Left renal pelvis (tissue), 4 donors: ENCODE measurements at places on chromosomes 2 and 18.
A peak's percentile ranks its signal among the peaks of the same experiment; 100 is the strongest.

DNA sequence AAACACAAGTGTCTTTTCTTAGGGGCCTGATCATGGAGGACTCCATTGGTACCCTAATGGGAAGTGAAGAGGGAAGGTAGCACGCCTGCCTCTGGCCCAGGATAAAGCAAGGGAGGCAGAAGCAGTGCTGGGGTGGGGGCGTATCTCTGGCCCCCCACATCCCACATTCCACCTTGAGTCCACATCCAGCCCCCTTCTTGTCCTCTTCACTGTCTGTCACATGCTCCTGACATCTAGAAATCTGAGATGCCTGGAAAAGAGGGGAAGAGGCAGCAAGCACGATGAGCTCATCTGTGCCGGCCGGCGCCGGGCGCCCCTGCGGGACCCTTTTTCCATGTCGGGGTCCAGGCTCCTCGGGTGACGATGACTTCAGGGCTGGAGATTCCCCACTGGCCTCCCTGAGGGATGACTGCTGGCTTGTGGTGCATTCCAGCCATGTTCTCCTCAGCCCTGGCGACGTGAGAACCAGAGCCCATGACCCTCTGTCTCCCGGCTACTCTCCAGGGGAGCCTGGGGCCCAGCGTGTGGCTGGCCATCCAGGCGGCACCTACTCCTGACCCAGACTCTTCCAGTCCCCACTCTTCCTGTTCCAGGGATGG, 277.5 kb downstream of the DYSF start:
- no peak for DNase-seq

DNA sequence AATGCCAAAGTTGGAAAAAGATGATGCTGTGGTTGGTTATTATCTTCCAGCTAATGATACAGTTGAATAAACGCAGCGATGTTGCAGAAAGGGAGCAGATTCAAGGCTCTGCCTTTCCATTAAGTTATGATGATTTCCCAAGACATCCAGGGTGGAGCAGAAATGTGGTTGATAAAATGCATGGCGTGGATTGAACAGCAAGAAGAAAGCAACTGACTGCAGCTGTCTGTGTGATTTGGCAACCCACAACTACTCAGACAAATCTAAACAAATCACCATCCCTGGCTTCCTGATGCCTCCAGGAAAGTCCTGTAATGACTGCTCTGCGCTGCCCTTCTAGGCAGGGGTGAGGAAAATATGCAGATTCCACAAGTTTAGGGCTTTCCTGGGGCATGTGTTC, 166.3 kb downstream of the NRP2 start:
- no peak for DNase-seq

GRCh38 chr2:160493227-160494028, at the start of gene RBMS1:
Gene RBMS1, minus strand, starts transcription at chr2:160493807. Its CDS starts 444 bp downstream, at chr2:160493363.
- no peak for DNase-seq

DNA sequence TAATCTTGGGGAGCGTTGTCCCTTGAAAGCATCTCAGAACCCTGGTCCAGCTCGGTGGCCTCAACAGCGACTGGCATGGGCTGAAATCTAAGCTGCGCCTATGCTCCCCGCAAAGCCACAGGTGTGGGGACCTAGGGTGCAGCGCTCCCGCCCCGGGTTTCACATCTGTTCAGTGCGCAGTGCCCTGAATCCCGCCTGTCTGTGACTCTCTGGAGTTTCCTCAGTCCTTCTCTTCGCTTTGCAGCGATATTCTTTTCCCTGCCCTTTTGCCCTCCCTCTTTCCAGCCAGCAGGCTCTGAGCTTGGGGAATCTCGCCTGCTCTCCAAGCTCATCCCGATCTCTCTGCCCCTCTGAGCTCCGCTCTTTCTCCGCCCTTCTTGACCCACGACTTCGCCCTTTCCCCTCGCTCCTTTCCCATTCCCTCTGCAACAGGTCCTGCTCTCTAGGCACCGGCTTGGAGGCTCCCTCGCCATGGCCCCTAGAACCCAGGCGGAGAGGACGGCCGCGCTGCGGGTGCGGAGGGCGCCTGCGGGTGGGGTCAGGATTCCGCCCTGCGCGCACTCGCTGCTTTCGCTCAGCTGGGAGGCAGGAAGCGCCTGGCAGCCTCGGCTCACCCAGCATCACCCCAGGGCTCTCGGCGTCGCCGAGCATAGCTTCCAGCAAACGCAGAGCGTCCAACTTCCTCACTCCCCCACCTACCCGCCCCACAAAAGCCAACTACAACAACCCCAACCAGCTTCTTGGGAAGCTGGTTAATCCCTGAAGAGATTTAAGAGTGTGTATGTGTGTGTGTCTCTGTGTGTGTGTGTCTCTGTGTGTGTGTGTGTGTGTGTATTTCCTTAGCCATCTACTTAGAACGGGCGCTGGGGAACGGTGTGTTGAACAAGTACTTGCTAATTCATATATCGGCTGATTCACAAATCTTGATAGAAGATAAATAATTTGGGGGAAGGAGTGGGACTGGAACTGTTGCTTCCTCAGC, 1.1 kb downstream of the GRP start:
- no peak for DNase-seq

DNA sequence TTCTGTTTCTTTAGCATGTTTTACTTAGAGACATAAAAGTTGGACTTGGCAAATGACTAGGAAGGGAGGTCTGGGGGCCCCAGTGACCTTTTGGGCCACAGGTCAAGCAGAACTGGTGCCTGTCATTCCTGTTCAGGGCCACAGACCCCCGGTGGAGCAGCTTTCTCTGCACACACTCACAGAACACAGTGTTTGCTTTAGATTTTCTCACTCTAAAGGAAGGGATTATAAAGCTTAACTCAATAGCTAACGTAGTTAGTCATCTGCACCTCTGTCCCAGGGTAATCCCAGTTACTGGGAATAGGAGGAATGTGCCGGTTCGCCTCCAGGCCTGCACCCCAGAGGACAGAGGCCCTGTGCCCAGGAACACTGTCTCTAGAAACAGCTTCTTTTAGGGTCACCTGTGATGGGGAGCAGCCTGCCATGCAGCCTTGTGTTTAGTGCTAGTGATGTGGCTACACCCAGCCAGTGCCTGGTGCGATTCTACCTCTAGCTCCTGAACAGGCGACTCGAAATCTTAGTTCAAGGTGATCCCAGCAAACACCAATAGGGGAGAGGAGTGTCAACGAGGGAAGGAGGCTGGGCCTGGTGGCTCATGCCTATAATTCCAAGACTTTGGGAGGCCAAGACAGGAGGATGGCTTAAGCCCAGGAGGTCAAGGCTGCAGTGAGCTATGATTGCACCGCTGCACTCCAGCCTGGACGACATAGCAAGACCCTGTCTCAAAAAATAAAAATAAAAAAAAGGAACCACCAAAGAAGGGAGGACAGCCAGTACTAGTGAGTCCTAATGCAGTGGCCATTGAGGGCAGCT, 11.6 kb downstream of the SPATA3 start:
- DNase-seq = no peak

GRCh38 chr2:158034198-158034866, 67.3 kb upstream of the UPP2 start:
- DNase-seq = peak; percentile 48

- DNase-seq = no peak
Measured at GRCh38 chr18:22987547-22988189, 54.5 kb downstream of the RBBP8 start.

GRCh38 chr18:63376538-63376937, 9.5 kb upstream of the KDSR start:
- DNase-seq = no peak

DNA sequence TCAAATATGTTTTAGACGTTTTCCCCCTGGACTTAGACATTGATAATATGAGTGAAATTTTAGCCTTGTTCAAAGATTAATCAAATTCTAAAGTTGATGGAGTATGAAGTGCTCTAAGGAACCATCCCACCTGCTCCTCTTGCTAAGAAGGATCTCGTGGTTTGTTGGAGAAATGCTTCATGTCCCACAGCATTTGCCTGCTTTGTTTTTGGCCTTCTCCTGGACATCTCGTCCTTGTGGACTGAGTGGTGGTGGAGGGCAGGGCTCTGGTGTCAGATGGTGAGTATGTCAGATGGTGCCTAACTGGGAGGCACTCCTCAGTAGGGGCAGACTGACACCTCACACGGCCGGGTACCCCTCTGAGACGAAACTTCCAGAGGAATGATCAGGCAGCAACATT, 39.7 kb upstream of the KCNE4 start:
- DNase-seq = no peak

DNA sequence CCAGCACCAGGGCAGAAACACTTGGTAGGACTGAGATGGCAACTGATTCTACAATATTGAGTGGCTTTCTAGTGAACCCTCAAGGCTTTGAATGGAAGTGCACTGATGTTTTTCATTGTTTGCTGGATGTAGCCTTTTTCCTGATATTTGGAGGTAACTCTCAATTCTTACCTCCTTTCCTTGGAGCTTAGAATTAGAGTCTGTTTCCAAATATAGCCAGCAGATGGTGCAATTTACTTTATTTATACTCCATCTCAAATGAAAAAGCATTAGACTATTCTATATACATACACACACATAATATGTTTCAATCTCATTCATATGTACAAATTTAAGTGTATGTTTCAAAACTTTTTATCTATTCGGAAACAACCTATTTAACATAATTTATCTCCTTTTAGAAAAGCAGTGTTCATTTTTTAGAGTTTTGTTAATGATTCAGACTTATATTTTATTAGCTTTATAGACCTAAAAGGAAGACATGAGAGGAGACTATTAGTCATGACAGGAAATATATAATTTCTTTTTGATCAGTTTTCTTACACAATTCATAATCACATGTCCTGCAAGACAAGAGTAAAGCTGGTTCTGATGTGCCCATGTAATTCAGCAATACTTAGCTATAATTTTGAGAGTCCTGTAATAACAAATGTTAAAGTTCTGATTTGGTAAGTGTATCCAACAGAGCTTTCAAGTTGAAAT, 124.8 kb downstream of the NUP35 start:
- no peak for DNase-seq

DNA sequence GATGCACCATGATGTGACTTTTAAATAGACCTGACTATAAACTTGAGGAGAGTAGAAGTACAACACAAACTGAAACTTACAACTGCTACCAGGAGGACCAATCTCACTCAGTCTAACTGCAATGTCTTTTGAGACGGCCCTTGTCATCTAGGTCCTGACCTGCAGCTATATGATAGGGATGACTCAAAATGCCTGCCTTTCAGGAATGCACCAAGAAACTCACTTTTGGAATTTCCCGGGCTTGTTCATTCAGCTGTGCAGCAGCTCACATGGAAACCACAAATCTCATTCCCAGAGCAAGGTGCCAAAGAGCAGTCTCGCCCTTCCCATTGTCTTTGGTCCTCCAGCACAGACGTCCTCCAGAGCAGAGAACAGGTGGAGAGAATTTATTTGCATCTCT, 113.7 kb downstream of the SPOPL start:
- DNase-seq = no peak

- DNase-seq = no peak
Measured at GRCh38 chr2:222284466-222284865, 14.3 kb downstream of the PAX3 start.

DNA sequence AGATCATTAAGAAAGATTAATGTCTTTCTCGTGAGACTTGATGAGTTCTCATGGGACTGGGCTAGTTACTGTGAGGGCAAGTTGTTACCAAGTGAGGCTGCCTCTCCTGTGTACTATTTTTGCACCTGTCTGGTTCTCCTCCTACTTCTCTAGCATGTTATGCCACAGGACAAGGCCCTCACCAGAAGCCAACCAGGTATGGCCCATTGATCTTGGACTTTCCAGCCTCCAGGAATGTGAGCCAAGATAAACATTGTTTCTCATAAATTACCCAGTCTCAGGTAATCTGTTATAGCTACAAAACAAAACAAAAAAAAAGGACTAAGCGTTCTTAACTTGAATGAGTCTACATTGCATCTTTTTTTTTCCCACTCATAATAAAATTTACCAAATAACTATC, 184.1 kb downstream of the CDH7 start:
- no peak for DNase-seq

GRCh38 chr2:18630941-18631340, 41.6 kb upstream of the NT5C1B start:
- no peak for DNase-seq

DNA sequence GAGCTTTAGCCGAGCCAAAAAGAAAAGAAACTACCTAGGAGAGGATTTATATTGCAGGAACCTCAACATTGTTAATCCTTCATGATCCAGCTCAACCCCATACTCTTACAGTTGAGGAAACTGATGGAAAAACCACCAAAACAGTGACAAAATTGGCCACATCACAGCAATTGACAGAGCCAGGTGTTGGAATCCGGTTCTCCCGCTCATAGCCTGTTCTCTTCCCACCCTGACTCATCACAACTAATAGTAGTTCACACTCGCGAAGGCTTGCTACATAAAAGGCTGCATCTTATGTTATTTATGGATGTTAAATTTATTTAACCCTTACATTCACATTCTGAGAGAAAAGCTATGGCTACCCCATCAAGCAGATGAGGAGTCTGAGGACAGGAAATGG, 33.7 kb downstream of the SLC9A4 start:
- no peak for DNase-seq

GRCh38 chr18:11999429-11999828, 18.1 kb downstream of the IMPA2 start:
- no peak for DNase-seq
